H9 (cell line): ENCODE measurements at places on chromosomes 2 and 18. TPM values are rescaled to one million over a fixed set of nuclear protein-coding genes. Genes with fewer than 3 reads are reported as not detected.

DNA sequence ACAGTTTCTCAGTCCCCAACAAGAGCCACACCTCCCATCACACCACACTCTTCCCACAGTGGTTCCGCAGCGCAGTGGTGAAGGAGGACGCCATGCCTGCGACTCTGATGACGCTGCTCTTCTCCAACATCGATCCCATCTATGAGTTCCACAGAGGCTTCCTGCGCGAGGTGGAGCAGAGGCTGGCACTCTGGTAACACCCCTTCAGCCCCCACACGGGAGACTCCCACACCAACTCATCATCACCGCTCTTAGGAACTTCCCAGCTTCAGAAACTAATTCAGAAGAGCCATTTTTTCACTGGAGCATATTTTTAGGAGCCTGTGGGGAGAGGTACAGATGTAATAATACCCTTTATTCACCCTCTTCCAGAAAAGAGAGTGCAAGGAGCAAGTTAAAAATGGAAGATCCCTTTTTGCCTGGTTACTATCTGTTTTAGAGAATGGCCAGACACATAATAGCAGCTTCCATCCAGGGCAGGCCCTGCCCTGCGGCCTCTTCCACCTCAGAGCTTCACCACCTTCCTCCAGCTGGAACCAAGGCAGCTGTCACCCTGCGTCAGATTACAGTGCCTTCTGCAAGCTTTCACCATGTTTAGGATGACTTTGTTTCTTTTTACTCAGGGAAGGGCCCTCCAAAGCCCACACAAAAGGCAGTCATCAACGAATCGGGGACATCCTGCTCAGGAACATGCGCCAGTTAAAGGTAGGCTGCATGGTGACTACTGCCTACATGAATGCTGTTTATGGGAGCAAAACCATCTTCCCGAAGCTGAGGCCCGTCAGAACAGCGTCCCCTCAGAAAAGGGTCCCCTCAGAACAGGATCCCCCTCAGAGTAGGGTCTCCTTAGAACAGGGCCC is 44.9 kb downstream of the STK25 start:
- no peaks in the 10 kb centered on the region for H3K27me3 ChIP-seq
- H3K27ac ChIP-seq: no peak overlapping the region
- no peak for DNase-seq
- H3K36me3 ChIP-seq: no peaks in the 10 kb centered on the region; the same call in 2 of the 3 replicates
- H3K4me1 ChIP-seq: no peaks in the 10 kb centered on the region

DNA sequence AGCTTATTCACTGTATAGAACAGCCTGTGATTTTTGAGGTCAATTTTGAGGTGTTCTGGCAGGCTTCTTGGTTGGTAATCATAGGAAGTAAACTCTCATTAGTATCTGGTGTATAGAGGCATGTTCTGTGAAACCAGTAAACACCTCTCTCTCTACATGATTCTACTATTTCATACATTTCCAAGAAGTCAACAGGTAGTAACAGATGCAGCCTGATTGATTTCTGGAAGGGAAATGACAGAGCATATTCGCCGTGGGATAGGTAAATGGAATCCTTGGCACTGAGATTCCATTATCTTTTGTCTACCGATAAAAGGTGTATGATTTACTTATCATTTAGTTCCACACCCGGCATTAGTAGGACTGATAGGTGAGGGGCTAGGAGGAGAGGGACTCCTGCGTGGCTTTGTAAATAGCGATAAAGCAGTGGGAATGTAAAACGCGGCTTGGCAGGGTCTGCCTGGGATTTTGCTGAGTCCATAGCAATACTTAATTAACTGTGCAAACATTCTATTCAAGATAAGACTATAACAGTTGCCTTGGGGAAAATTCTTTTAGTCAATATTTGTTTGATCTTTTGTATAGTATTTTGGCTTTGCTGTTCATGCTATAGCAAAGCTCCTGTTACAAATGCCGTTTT is 32.3 kb downstream of the LYPD6B start:
- no peaks in the 10 kb centered on the region; the same call in 1 of the 2 replicates for H3K4me1 ChIP-seq
- H3K27ac ChIP-seq: no peak overlapping the region
- H3K36me3 ChIP-seq: no peaks in the 10 kb centered on the region

GRCh38 chr2:150900913-150901312 is 360.8 kb downstream of the RBM43 start:
- no peaks in the 10 kb centered on the region for H3K4me1 ChIP-seq
- no peak overlapping the region for H3K4me3 ChIP-seq
- no peak for DNase-seq
- H3K27me3 ChIP-seq: no peaks in the 10 kb centered on the region
- H3K27ac ChIP-seq: no peak overlapping the region

- DNase-seq: no peak
- no peaks in the 10 kb centered on the region for H3K27me3 ChIP-seq
- H3K4me1 ChIP-seq: no peaks in the 10 kb centered on the region; the same call in 1 of the 2 replicates
- no peak overlapping the region for H3K27ac ChIP-seq
- H3K36me3 ChIP-seq: no peaks in the 10 kb centered on the region
Measured at GRCh38 chr18:28735731-28736130, 558.8 kb upstream of the CDH2 start.

DNA sequence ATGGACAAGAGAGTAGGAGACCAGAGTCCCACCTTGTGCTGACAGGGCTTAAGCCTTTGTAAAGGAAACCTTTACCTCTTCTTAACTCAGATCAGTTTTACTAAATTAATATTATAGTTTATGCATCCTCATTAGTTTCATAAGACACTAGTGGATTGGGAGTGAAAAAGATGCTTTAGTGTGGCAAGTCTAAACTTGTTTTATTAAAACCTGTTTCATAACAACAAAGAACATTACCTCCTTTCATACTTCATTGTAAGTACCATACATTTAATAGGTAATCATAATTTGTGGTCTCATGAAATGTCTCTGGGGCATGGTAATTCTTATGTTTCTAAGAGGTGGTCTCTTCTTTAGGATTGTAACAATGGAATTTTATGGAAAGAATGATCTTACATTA is 63.4 kb downstream of the PIKFYVE start:
- no peak overlapping the region for H3K27ac ChIP-seq
- H3K27me3 ChIP-seq: no peaks in the 10 kb centered on the region
- H3K36me3 ChIP-seq: peaks cover 70% of the 10 kb centered on the region
- H3K4me3 ChIP-seq: no peak overlapping the region

DNA sequence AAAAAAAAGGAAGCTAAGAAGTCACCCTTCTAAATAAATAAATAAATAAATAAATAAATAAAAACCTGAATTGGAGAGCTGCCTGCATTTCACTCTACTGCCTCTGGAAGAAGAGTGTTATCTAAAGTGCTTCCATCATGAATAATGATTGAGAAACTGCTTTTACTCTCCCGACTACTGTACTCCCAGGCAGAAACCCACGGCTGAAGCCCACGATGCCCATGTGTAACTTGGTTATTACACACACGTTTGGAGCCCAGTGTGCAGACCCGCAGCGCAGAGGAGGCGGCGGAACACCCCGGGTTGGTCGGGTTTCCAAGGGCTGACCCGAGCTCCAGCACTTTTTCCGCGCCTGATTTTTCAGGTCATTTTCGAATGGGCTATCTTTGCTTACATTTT is 697 bp upstream of the SPATS2L start:
- peak; percentile 34 for DNase-seq
- peak overlapping the region; percentile 66 for H3K27ac ChIP-seq
- no peaks in the 10 kb centered on the region for H3K36me3 ChIP-seq
- H3K4me3 ChIP-seq: peak overlapping the region; percentile 87
- peaks cover 12% of the 10 kb centered on the region; the same call in 1 of the 2 replicates for H3K4me1 ChIP-seq

GRCh38 chr2:15930589-15931318 is 9.6 kb upstream of the MYCN start:
- no peak overlapping the region for H3K27ac ChIP-seq
- peaks cover 2% of the 10 kb centered on the region; the same call in 1 of the 2 replicates for H3K36me3 ChIP-seq
- H3K27me3 ChIP-seq: no peaks in the 10 kb centered on the region
- peaks cover 2% of the 10 kb centered on the region; the same call in 1 of the 2 replicates for H3K4me1 ChIP-seq
- H3K4me3 ChIP-seq: no peak overlapping the region
- no peak for DNase-seq

- H3K4me1 ChIP-seq: peaks cover 4% of the 10 kb centered on the region; the same call in 1 of the 2 replicates
- no peak overlapping the region for H3K4me3 ChIP-seq
- no peak for DNase-seq
- no peaks in the 10 kb centered on the region for H3K36me3 ChIP-seq
- H3K27me3 ChIP-seq: no peaks in the 10 kb centered on the region
Measured at GRCh38 chr18:58496231-58496630, 132.7 kb downstream of the ALPK2 start.

DNA sequence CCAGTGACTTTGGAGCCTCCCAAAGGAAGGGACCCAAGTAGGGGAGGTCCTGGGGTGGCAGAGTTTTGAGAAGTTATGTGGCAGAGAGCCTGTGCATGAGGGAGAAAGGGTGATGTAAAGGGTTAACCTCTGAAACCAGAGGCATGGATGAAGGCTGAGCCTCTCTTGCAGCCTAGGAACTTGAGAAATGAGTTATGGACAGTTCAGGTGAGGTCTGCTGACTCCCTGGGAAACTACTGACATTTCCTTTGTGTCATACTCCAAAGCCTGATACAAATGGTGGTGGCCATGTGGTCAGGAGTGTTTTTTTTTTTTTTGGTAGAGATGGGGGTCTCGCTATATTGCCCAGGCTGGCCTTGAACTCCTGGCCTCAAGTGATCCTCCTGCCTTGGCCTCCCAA is 12.4 kb upstream of the GNLY start:
- no peaks in the 10 kb centered on the region for H3K27me3 ChIP-seq
- DNase-seq: no peak
- H3K36me3 ChIP-seq: no peaks in the 10 kb centered on the region
- no peaks in the 10 kb centered on the region for H3K4me1 ChIP-seq
- no peak overlapping the region for H3K4me3 ChIP-seq

DNA sequence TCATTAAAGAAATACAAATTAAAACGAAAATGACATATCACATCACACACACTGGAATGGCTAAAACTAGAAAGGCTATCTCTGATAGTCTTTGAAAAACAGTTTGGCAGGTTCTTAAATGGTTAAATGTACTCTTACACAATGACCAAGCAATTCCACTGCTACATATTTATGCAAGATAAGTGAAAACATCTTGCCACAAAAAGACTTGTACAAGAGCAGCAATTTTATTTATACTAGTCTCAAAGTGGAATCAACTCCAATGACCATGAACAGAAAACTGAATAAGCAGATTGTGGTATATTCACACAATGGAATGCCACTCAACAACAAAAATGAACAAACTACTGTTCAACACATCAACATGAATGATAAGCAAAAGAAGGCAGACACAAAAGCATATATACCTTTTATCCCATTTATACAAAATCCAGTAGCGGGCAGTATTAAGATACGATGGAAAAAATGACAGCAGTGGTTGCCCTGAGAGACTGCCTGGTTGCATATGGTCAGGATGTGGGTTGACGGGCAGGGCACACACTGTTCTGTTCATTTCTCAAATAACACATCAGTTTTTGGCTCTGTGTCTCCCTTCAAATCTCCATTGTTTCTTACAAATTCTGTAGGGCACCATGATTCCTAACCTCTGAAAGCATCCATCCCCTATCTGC is 25.4 kb downstream of the SP100 start:
- H3K4me3 ChIP-seq: no peak overlapping the region
- no peak overlapping the region for H3K27ac ChIP-seq
- no peaks in the 10 kb centered on the region for H3K4me1 ChIP-seq
- H3K36me3 ChIP-seq: peaks cover under 1% of the 10 kb centered on the region; the same call in 1 of the 3 replicates
- H3K27me3 ChIP-seq: no peaks in the 10 kb centered on the region
- no peak for DNase-seq

- no peak overlapping the region for H3K4me3 ChIP-seq
- no peaks in the 10 kb centered on the region for H3K4me1 ChIP-seq
- H3K36me3 ChIP-seq: no peaks in the 10 kb centered on the region
- H3K27ac ChIP-seq: no peak overlapping the region
- no peaks in the 10 kb centered on the region for H3K27me3 ChIP-seq
Measured at GRCh38 chr18:60130284-60130683, 230.5 kb downstream of the PMAIP1 start.

DNA sequence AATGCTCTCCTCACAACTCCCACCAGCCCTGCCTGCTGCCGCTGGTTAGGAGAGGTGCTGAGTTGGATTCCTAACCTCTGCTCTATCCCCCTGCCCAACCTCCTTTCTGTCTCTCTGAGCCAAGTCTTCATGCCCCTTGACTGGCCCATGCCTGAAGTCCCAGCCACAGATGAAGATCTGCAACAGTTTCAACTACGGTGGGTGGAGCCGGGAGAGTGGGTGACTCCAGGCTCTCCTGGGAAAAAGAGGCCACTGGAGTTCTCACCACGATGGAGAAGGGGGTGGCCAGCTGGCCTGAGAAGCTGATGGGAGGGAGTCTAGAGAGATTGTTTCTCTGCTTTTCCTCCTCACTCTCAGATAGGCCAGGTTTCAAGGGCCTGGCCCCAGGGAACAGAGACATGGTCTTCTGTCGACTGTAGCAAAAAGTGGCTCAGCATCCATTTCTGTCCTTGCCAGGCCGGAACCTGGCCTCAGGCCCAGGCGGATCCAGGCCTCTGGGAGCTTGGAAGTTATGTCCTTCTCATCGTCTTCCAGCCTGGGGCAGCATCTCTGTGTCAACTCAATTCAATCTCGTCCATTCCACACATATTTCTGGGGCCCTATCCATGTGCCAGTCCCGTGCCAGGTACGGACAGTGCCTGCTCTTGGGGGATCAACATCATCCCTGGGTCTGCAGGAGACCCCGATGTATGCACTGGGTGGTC is 75.3 kb downstream of the INHBB start:
- no peaks in the 10 kb centered on the region for H3K4me1 ChIP-seq
- DNase-seq: no peak
- H3K36me3 ChIP-seq: no peaks in the 10 kb centered on the region
- H3K27me3 ChIP-seq: no peaks in the 10 kb centered on the region
- no peak overlapping the region for H3K27ac ChIP-seq

- H3K27ac ChIP-seq: no peak overlapping the region
- peak; percentile 83 for DNase-seq
- H3K4me3 ChIP-seq: no peak overlapping the region
- H3K4me1 ChIP-seq: peaks cover 3% of the 10 kb centered on the region; the same call in 1 of the 2 replicates
- H3K27me3 ChIP-seq: no peaks in the 10 kb centered on the region
Measured at GRCh38 chr18:3972291-3972930, 482.7 kb downstream of the DLGAP1 start.

- no peaks in the 10 kb centered on the region for H3K27me3 ChIP-seq
- no peak for DNase-seq
- H3K36me3 ChIP-seq: no peaks in the 10 kb centered on the region
- H3K4me3 ChIP-seq: no peak overlapping the region
- peaks cover 2% of the 10 kb centered on the region; the same call in 1 of the 2 replicates for H3K4me1 ChIP-seq
Measured at GRCh38 chr2:120384486-120385354, 38.8 kb downstream of the INHBB start.

DNA sequence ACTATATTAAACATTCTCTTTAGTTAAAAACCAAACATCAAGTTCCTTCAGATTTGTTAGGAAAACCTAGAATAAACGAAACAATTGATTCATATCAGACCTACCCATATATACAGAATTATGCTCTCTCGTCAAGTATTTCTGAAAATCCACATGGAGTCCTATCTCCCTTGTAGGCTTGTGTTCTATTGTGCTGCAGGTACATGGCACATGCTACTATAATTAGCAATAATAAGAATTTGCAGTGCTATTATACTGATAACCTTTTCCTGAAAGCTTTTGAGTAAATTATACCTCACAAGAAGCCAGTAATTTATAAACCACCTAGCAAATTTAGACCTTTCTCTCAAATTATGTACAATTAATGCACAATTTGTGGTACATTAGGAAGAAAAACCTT is 158.6 kb upstream of the STK17B start:
- H3K27me3 ChIP-seq: no peaks in the 10 kb centered on the region
- DNase-seq: no peak
- no peaks in the 10 kb centered on the region for H3K36me3 ChIP-seq

The SAG gene
- not detected in 2 replicates for total RNA-seq

The DSC3 gene
- 0.35 and 0.61 TPM in 2 replicates for total RNA-seq

The TRAPPC8 gene
- total RNA-seq: 40.4 and 43.0 TPM in 2 replicates

The GALR1 gene
- total RNA-seq: 0.02 and 0.07 TPM in 2 replicates

The LOXL3 gene
- 29.0 and 29.8 TPM in 2 replicates for total RNA-seq

The TMEFF2 gene
- 0.39 and 1.1 TPM in 2 replicates for total RNA-seq

The GAL3ST2 gene
- 0.33 and 0.37 TPM in 2 replicates for total RNA-seq

The FAM110C gene
- total RNA-seq: 3.4 and 3.6 TPM in 2 replicates

The DOK6 gene
- 0.20 and 0.33 TPM in 2 replicates for total RNA-seq
